Stimulated activated CD8-positive, alpha-beta memory T cell treated with anti-CD3 and anti-CD28 coated beads, Interleukin-7, amount 100 ng/mL, for 48 hours (primary cell): ENCODE measurements at places on chromosomes 12 and 14.

DNA sequence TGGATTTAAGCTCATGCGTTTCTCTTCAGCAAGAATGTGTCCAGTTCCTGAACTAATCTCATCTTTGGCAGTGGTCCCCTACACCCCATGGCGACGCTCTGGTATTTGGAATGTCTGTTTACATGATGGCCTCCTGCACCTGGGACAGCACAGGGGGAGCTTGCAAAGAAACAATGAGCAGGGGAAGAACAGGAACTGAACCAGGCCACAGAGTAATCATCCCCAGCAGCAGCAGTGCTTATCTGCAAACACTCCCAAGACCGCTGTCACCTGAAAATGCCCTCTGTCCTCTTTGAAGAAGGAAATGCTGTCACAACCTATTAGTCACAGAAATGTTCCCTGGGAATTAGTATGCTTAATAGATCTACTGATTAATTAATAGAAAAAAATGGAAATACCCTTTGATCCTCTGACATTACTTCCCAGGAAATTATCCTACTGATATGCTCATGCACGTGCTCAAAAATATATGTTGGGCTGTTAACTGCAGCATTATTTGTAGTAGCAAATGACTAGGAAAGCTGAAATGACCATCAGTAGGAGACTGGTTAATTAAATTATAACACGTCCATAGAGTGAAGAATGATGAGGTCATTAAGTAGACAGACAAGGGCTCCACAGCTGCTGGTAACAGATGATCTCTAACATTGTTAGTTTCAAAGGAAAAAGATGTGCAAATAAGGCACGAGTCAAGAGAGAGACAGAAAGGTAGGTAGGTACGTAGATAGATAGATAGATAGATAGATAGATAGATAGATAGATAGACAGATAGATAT is 279.3 kb upstream of the FLRT2 start:
- DNase-seq, result no peak

DNA sequence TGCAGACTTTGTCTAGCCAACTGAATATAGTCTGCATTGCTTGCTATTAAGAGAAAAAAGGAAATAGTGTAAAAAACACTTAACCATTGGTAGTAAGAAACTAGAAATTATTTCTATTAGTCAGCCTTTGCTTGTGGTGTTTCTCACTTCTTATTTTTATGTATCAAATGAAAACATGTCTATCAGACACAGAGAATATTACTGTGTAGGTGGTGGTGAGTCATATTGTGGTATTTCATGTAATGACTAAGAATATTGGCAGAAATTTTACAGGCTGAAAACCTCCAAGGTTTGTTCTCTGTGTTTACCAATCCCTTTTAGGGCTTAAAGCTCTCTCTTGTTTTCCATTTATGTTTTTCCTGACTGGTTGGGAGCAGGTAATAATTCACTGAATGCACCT is 87.2 kb downstream of the DAAM1 start:
- no peak for DNase-seq

DNA sequence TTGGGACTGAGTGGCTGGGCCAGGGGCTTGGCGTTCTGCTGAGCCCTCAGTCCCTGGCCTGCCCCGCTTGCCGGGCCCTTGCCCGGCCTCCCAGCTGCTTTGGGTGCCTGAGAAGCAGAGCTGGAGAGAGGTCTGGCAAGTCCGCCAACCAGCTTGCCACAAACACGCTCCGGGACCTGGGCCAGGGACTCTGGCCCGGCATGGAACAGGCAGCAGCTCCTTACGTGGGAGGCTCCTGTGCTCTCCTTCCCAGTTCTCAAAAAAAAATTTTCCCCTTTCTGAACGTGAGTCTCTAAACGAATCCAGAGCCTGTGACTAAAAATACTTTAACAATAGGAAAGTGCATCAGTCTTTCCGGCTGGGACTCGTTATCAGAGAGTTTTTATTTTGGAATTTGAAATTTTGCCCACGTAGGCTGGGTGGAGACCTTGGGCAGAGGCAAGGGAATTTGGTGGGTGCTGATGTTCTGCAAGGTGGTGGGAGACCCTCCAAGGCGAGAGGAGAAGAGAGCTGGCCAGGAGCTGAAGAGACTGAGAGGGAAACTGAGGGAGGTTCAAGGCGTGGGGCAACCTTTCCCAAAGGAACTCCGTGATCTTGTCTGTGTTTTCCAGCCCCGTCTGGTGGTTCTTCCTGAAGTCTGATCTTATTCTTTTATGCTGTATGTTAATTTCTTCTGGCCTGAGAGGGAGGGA is 6.8 kb upstream of the NR4A1 start:
- DNase-seq, result no peak

GRCh38 chr12:70247653-70248199 is 4.5 kb downstream of the CNOT2 start:
- DNase-seq, result no peak

DNA sequence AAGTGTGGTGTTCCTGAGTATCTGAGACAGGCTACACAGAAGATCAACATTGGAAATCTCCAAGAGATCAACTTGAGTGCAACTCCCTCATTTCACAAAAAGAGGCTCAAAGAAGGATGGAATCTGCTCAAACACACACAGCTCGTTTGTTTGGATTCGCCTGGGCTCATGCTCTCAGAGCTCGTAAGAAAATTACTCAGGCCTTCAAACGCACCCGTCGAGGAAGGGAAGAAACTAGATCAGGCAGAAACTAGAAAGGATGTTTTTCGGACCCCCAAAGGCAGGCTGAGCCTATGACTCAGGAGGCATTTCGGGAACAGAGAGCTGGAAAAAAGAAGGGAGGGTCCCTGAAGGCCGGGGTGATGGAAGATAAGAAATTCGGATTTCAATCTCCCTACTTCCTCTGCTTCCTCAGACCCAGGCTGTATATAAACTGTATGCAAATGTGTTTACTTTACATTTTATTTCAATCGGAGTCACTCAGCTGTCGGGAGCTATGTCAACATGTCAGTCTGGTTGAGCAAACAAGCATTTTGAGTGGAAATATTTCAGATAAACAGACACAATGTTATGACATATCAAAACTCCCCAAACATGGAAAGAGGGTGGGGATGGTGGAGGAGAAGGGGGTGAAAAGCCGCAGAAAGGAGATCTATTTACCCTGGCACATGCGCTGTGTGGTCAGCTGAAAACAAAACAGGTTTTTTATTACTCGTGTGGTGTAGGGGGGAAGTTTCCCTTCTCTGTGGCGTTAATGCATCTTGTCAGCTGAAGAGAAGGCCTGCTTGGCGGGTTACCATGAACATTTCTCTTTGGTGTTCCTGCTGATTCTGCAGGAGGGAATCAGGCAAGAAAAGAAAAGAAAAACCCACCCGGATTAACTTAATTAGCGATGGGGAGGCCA is 129.1 kb upstream of the TBX3 start:
- no peak for DNase-seq

DNA sequence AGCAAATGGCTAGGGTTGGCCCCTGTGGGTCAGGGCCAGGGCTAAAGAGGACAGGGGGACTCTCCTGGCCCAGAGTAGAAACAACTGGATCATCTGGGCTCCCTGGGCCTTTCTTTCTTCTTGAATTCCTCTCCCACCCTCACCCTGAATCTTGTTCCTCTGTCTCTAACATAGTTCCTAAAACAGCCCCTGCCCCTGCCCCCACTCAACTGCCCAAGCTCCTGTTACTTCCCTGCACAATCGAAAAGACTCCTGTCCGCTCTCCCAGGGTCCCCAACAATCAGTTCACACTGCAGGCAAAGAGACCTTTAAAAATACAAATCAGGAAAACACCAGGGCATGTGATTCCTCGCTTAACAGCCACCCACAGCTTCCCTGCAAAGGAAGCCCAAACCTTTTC is 18.0 kb upstream of the ANKRD33 start:
- no peak for DNase-seq

- no peak for DNase-seq
Observed at GRCh38 chr14:105340821-105341733, 26.5 kb downstream of the PACS2 start.

- DNase-seq, result no peak
Observed at GRCh38 chr12:93778306-93778705, 101.1 kb downstream of the CRADD start.

- DNase-seq, result no peak
Observed at GRCh38 chr14:54589843-54590242, 22.9 kb downstream of the SAMD4A start.

DNA sequence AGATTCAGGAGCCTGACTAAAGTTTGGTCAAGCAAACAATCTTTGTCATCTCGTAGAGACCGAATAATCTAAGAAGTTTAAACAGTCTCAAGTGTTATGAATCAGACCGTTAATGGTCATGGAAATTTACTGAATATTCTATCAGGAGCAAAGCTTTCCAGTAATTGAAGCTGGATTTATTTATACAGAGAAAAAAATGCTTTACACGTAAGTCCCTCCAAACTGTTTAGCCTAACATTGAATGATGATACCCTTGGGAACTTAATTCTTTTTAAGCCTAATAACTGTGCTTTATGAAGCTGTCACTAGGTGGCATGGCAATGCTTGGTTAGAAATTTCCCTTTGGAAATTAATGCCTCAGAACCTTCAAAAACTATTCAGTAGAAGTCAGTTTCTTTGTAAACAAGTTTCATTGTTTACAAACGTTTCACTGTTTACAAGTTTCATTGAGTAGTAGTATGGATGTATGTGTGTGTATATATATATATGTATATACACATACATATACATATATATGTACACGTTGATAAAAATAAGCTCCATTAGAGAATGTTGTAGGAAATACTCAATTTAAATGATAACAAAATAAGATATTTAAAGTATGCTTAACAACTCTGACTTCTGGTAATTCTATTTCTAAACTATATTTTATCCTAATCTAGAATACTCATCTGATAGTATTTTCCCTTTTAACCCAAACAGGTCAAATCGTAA is 32.1 kb downstream of the DEPDC4 start:
- no peak for DNase-seq

DNA sequence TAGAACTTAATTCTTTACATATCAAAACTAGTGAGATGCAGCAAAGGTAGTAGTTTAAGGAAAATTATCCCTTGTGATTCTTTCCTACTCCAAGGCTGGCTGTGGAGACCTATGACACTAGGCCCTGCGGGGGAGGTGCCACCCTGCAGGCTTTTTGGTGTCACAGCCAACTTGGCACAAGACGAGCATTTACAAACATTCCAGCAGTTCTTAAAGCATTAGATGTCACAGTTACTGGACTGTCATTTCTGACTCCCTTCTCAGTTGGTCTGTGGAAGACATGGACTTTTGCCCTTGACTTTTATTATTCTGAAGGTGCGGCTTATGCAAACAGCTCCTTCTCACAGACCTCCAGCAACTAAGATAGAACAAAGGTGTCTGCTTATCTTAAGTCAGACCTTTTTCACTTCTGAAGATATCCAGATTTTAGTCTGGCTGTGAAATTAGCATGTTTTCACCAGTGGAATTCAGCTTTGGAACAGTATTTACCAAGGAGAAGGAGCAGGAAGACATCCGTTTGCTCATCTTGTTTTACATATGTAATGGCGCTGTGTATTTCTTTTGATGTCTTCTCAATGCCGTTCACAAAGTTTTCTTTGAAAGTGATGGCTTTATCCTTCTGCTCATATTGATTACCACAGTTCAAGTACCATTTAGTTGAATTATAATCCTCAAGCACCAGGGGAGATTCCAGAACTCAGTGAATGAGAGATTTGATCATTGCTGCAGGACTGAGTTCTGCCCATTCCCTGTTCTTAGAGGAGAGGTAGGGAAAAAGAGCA is 17.9 kb downstream of the SRGAP1 start:
- no peak for DNase-seq

- DNase-seq, result no peak
Observed at GRCh38 chr14:76314521-76315034, 61.4 kb upstream of the ESRRB start.

GRCh38 chr14:67734675-67735074 is 33.0 kb downstream of the RDH12 start:
- DNase-seq, result no peak

- DNase-seq, result no peak
Observed at GRCh38 chr12:47364261-47364660, 284.5 kb upstream of the AMIGO2 start.

DNA sequence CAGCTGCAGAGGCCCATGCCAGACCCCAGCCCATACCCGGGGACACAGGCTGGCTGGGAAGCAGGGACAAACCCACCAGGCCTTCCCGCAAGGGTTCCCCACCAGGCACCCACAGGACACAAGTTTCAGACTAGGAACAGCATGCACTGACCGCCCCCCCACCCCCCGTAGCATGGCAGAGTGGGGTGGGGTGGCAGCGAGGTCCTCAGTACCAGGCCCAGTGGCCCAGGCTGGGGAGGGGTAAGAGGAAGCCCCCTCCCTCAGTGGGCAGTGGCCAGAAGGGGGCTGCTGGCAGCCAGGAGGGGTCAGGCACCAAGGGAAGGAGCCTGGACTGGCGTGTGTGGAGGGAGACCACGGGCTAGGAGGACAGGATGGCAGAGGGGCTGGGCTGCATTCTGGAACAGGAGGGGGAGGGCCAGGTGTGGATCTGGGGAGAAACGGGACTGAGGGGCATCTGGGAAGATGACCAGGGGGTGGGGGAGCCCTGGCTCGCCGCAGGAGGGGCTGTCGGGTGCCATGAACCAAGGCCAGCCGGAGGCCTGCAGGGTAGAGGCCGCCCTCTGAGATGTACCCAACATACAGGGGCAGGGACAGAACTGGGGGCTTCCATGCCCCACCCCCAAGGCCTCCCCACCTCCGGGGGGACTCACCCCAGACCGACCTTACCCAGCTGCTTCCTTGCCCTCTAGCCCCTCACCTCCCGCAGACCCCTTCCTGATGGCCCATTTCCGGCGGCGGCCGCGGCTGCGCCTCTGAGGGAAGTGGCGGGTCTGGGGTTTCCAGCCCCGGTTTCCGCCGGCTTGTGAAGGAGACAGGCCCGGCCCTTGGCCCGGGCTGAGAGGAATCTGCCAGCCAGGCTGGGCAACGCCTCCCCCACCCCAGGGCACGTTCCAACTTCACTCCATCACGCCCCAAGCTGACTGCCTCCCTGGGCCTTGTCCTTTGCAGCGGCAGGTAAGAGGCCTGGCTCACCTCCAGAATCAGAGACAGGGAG is 5.6 kb upstream of the JAG2 start:
- DNase-seq, result no peak

- no peak for DNase-seq
Observed at GRCh38 chr12:25058658-25059058, 109.8 kb upstream of the BCAT1 start.

GRCh38 chr14:93018366-93018765 is 95.4 kb downstream of the CHGA start:
- DNase-seq, result no peak

DNA sequence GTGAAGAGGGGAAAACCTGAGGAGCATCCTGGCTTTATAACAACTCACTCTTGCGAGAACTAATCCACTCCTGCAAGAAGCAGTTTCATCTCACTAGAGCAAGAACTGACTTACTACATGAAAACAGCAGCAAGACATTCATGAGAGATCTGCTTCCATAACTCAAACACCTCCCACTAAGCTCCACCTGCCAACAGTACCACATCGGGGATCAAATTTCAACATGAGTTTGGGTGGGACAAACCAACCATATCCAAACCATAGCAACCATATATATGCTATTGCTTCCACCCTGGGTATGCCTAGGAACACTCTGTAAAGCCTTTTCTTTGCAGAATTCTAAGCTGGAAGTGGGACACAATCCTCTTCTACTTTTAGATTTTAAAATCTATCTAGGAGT is 13.9 kb upstream of the AVPR1A start:
- no peak for DNase-seq
